ENCODE measurements at places on chromosomes 2 and 18.

DNA sequence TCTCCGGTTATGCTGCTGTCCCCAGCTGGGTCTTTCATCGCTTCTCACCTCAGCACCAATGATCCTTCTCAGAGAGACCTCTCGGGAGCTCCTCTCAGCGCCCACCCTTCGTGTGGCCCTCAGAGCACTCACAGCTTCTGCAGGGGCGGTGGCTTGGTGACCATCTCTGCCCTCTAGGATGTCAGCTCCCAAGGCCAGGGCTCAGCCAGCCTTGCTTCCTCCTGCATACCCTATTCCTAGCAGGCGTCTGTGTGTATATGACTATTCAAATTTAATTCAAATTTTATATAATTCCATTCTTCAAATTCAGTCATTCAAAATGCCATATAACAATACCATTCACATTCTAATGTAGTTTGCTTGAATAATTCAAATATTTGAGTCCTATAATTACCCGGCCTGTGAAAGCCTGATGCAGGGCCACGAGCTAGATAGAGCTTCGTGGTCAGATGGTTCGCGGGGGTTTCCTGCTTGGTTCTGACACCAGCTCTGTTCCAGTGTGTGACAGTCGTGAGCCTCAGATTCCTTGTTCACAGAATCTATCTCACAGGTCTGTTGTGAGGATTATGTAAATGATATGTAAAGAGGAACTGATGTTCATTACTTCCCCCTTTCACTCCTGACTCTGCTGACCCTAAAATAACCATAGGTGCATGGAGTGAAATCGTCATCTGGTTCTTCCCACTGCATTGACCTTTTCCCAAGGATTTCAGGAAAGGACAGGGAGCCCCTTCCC is 94.0 kb upstream of the CNGA3 start:
- ATAC-seq = peak; percentile 30

DNA sequence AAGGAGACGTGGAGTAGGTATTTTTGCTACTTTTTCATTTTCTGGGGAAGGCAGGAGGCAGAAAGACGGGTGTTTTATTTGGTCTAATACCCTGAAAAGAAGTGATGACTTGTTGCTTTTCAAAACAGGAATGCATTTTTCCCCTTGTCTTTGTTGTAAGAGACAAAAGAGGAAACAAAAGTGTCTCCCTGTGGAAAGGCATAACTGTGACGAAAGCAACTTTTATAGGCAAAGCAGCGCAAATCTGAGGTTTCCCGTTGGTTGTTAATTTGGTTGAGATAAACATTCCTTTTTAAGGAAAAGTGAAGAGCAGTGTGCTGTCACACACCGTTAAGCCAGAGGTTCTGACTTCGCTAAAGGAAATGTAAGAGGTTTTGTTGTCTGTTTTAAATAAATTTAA is 3.4 kb downstream of the FZD7 start:
- ATAC-seq = no peak

DNA sequence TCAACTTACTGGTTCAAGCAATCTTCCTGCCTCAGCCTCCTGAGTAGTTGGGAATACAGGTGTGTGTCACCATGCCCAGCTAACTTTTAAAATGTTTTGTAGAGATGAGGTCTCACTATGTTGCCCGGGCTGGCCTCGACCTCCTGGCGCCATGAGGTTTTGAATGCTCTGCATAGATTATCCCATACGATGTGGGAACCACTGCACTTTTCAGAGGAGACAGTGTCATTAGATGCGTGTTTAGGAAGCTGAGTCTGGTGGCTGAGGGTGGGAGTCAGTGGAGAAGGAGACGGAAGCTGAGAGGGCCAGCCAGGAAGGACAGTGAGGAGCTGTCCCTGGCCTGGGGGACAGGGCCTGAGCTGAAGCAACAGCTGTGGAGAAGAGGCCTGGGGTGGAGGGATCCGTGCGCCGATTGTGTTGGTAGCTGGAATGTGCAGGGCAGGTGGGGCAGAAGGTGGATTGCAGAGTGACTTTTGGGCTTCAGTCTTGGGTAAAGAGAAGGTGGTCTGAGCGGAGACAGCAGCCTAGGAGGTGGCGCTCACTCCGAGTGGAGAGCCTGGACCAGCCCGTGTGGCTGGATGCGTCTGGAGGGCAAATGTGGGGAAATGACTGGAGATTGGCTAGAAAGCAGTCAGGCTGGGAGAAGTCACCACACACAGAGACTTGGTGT is 68.0 kb downstream of the LDLRAD4 start:
- no peak for ATAC-seq

DNA sequence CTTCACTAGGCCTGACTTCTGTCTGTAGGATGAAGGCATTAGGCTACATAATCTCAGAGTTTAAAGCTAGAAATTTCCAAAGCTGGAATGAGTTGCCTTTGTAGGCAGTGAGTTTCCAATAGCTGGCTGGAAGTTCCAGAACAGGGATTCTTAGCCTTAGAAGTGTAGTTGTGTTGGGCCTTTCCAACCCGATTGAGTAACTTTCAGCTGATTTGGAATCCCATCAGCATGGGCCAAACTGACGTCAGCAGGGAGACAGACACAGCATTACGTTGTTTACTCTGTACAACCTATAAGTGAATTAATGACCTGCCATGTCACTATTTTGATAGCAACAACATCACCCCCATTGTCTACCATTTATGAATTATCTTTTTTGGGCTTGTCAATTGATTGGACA is 56.9 kb downstream of the SETBP1 start:
- no peak for ATAC-seq

DNA sequence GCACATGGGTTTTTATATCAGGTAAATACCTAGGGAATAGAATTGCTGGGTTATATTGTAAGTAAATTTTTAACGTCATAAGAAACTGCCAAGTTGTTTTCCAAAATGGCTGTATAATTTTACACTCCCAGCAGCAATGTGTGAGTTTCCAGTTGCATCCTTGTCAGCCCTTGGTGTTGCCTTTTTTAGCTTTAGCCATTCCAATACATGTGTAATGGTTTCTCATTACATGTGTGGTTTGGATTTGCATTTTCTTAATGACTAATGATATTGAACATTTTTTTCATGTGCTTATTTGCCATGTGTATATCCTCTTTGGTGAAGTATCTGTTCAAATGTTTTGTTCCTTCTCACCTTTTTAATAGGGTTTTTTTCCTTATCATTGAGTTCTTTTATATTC is 70.8 kb downstream of the ABI2 start:
- no peak for ATAC-seq

DNA sequence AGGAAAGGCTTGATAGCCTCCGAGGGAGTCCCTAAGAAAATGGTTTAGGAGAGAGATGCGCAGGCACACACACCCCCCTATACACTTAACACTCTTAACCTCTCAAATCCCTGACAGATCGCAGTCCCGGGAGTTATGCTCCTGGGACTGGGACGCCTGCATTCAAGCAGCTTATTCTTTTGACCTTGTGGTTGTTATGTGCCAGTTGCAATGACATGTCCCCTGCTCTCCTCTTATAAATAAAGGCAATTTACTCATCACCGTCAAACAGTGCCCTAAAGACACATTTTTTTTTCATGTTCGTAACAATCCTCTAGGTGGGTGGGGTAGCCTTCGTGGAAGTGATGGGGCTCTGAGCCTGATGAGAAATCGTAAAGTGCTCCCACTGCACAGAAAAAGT is 162.2 kb downstream of the LRRC30 start:
- no peak for ATAC-seq

- no peak for ATAC-seq
Observed at GRCh38 chr2:19442731-19443130, 84.3 kb upstream of the OSR1 start.

GRCh38 chr18:46048641-46049040 is 23.4 kb downstream of the PSTPIP2 start:
- no peak for ATAC-seq

- peak; percentile 63 for ATAC-seq
Observed at GRCh38 chr2:79935771-79936657, 368.5 kb downstream of the LRRTM1 start.

- ATAC-seq = no peak
Observed at GRCh38 chr2:11325961-11326676, 18.3 kb downstream of the ROCK2 start.

- ATAC-seq = no peak
Observed at GRCh38 chr18:55488473-55488872, 99.5 kb downstream of the TCF4 start.

DNA sequence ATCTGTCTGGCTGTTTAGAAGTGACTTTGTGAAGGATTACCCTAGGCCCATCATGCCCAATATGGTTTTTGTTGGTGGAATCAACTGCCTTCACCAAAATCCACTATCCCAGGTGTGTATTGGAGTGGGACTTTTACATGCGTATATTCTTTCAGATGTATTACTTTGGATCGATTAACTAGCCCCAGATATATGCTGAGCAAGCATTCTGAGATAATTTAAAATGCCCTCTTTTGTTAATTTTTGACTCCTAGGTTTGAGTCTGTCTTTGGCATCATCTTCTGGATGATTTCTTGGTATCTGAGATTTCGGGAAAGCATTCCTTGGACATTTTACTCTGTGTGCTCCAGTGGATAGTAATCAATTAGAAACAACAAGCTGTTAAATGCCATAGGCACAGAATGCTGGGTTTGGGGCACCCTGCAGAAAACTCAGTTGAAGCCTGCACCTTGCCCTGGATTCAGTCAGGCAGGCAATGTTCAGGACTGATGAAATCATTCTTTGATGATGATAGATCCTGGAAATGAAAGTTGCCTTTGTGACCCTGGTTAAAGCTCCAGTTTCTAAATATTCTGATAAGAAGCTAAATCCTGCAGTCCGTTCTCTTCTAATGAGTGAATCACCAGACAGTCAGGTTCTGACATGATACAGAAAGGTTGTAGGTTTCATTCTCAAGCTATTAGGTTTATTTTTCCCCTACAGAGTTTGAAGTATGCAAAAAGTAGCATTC is 1.1 kb downstream of the UGT1A1 start:
- ATAC-seq = no peak

DNA sequence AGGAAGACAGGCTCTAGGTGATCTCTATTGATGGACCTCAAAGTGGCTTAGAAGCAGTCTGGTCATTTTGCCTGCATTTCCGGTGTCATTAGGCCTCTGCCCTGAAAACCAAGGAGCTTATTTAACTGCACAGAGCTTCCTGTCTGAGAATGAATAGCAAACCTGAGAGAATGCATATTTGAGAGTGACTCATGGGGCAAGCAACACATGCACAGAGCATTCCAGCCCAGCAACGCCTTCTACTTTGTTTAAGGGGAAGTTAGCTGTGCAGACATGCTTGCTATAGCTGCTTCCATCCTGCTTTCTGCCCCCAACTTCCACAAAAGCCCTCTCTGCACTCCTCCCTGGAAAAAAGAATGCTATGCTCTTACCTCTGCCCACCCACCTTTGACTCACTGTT is 232.8 kb downstream of the GRB14 start:
- ATAC-seq = peak; percentile 99

- ATAC-seq = no peak
Observed at GRCh38 chr2:155350783-155351580, 652.5 kb downstream of the KCNJ3 start.

DNA sequence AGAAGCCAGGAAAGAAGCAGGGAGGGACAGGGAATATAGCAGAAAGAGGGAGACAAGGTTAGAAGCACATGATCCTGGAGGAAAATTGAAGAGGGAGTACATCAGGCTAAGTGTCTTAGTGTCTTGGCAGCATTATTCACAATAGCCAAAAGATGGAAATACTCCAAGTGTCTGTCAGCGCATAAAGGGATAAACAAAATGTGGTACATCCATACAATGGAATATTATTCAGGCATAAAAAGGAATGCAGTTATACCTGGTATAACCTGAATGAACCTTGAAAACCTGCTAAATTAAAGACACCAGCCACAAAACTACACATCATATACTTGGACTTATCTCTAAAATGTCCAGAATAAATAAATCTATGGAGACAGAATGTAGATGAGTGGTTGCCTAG is 219.1 kb upstream of the PID1 start:
- ATAC-seq = no peak

GRCh38 chr2:192278701-192279100 is 84.0 kb upstream of the TMEFF2 start:
- no peak for ATAC-seq

- ATAC-seq = no peak
Observed at GRCh38 chr2:241768251-241768711, 8.3 kb upstream of the GAL3ST2 start.

GRCh38 chr2:187769437-187769836 is 215.2 kb upstream of the TFPI start:
- ATAC-seq = no peak

- ATAC-seq = no peak
Observed at GRCh38 chr18:9565407-9565806, 49.0 kb downstream of the PPP4R1 start.

GRCh38 chr2:37679072-37679695 is 7.7 kb upstream of the CDC42EP3 start:
- no peak for ATAC-seq

GRCh38 chr2:112137516-112138158 is 548 bp upstream of the FBLN7 start:
- peak; percentile 40 for ATAC-seq

GRCh38 chr2:176865336-176865735 is 347.3 kb upstream of the HNRNPA3 start:
- no peak for ATAC-seq

GRCh38 chr2:197205585-197206215 is 104.9 kb downstream of the ANKRD44 start:
- no peak for ATAC-seq

DNA sequence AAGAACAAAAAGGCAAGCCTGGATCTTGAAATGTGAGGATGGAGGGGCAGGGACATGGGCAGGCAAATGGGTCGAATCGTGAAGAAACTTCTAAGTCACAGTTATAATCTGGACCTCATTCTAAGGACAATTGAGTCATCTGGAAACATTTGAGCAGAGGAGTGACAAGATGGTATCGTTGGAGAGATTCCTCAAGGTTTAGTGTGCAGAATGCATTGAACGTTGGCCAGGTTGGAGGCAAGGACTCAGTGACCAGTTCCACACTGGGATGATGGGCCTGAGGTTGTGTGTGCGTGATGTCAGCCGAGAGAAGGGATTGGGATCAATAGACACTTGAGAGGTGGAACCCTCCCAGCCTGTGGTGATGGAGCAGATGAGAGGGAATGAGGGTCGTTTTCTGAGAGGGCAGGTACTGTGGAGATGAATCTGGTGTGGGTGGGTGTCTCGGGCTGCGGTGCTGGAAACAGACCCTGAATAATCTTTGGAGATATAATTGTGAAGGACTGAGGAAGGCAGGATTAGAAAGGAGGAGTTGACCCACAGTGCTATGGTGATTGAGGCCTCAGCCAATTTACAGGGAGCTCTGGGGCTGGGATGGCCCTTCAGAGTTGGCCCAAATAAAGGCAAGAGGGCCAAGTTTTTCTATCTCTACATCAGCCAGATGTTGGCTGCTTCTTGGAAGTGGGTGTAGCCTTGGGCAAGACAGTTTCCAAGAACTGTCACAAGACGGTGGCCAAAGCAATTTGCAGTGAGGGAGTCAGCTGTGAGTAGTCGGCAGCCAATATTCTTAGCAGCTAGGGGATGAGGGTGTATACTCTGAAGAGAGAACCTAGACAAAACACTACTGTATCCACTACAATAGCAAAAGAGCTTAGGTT is 5.8 kb upstream of the ZNF532 start:
- no peak for ATAC-seq

DNA sequence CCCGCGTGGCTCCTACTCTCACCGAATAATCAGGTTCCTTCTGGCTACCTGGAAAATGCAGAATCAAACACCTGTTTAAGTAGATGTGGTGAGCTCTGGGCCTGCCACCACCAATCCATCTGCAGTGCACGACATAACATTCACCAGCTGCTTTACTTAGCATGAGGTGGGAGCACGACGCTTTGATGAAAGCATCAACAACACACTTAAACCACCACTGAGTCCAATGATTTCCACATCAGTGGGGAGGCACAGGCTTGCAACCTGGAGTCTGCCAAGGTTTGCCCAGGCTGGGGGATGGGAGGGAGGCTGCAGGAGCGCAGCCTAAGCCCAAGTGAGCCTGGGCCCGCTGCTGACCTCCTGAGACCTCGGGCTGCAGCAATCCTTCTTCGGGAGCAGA is 415.5 kb downstream of the MEIS1 start:
- no peak for ATAC-seq

Measured in motor neuron (in vitro differentiated cells).